GM12865 (cell line): ENCODE measurements at places on chromosomes 6 and 20.

- DNase-seq: peak; percentile 57
Observed at GRCh38 chr6:137975188-137975940, 108.3 kb downstream of the TNFAIP3 start.

GRCh38 chr20:33971147-33971975 lies 22.4 kb upstream of the RALY start:
- DNase-seq: no peak

DNA sequence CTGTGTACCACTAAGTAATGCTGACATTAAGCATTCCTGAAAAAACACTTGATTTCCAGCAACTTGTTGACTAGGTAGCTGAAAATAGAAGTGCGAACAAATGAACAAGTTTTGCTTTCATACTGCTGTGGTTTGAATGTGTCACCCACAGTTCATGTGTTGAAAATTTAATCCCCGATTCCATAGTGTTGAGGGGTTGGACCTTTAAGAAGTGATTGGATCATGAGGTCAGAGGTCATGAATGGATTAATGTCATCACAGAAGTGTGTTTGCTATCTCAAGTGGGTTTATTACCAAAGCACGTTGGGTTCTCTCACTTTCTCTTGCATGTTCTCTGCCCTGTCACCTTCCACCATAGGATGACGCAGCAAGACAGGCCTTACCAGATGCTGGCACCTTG lies 568.5 kb downstream of the UTRN start:
- DNase-seq: no peak

GRCh38 chr20:56002908-56003800 lies 2.2 kb downstream of the CBLN4 start:
- DNase-seq: no peak

GRCh38 chr6:124479991-124480430 lies 482.2 kb upstream of the RNF217 start:
- DNase-seq: no peak

DNA sequence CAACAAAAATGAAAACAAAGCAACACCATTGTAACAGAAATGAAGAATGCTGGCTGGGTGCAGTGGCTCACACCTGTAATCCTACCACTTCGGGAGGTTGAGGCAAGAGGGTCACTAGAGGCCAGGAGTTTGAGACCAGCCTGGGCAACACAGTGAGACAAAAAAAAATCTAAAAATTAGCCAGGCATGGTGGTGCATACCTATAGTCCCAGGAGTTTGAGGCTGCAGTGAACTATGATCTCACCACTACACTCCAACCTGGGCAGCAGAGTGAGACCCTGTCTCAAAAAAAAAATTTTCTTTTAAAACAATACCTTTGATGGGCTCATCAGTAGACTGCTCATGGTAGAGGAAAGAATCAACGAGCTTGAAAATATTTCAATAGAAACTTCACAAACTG lies 18.5 kb downstream of the NINL start:
- DNase-seq: no peak

DNA sequence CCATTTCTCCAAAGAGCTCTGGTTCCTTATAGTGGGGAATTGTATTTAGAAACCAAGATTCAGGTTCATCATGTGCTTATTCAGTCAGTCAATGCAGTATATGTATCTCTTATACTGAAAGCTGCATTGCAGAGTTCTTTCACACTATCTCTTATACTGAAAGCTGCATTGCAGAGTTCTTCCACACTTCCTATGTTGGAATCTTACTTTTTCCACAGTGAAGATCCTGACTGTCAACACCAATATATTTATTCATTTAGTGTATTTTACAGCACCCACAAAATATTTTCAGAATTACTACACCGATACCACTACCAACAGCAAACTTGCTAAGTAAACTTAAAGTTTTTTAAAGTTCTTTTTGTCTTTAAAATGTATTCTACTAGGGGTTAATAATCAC lies 349.3 kb upstream of the MMS22L start:
- no peak for DNase-seq

- no peak for DNase-seq
Observed at GRCh38 chr6:146146836-146147235, 118.0 kb downstream of the GRM1 start.

DNA sequence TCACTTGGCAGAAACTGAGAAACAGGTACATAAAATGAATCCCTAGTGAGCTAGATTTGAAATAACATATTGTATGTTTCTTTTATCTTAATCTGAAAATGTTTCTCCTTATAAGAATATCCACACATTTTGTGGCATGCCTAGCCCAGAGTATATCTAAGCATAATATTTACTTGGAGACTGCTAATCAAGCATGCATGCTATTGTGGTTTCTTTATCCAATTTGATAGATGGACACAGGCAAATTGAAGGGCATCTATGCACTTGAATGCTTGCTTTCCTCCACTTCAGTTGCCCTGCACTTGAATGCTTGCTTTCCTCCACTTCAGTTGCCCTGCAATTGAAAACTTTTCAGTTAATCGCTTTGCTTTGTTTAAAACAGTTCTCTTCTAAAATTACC lies 729.8 kb downstream of the TBC1D32 start:
- no peak for DNase-seq

DNA sequence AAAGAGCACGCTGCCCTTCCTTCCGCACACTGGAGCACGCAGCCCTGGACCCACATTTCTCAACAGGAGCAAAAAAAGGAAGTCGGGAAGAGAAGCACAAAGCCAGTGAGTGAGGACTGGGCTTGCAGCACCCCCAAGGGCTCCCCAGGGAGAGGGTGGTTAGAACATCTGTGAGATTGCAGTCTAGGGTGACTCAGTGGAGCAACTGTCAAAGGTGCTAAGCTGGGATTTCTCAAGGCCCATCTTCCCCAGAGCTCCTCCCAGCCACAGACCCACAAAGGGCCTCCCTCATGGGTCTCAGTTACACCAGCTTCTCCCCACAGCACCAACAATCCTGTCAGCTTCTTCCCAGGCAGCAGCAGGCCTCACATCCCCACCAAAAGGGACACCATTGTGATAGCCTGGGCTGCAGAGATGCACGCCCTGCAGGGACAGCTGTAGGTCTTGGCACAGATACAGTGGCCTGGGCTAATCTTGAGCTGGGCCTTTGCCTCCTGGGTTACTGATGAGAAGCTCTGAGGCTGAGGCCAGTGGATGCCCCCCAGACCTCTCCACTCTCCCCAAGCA lies 39.6 kb upstream of the CD93 start:
- DNase-seq: peak; percentile 52

- DNase-seq: peak; percentile 29
Observed at GRCh38 chr6:149963212-149963461, 606 bp upstream of the ULBP1 start.

- no peak for DNase-seq
Observed at GRCh38 chr6:34146801-34147592, 1.1 kb upstream of the GRM4 start.

DNA sequence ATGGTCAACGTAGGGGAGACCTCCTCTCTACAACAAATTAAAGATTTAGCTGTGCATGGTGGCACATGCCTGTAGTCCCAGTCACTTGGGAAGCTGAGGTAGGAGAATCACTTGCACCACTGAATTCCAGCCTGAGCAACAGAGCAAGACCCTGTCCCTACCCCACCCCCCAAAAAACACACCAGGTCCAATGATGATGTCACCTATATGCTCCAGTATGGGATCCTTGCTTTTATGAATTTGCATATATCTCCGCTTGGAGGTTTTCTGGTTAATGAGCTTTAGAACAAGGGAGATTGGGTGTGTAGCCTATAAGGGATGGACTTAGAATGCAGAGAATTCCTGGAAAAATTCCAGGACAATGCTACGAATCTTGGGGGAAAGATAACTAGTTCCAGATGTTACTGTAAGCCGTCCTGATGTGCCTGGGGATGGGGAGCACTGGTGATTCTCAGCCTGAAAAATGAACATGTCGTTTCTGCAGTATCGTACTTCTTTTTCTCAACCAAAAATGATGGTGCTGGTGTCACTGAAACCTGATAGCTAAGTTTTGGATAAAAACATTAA lies 61.1 kb downstream of the ZBTB2 start:
- DNase-seq: no peak

DNA sequence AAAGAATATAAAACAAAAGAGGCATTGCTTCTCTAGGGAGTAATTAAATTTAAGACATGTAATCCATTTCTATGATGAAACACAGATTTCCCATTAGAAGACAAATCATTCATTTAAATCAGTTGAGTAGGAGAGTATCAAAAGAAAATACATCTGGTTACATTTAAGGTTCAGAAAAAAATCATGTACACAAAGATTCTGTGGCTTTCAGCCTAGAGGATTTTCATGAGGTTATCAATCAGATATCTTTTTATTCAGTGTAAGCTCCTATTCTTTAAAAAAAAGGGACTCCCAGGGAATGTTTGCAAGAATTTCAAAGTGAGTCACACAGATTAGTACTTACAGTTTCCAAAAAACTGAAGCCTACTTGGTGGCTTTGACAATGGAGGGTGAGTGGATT lies 24.9 kb downstream of the COL21A1 start:
- DNase-seq: no peak

DNA sequence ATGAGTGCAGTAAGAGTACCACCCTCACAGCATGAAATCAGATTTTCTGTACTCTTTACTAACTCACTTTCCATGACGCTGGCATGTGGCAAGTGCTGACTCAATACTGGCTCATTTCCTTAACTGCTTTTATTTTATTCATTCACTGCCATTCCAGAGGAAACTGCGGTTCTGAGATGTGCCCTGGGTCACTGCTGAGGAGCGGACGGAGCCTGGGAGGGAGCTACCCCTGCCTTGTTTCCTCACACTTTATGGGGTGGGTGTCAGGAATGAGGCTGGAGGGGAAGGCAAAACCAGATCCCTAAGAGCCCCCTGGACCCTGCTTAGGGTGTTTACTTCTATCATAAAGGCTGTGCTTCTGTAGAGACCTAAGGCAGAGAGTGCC lies 14.4 kb downstream of the NT5E start:
- no peak for DNase-seq

DNA sequence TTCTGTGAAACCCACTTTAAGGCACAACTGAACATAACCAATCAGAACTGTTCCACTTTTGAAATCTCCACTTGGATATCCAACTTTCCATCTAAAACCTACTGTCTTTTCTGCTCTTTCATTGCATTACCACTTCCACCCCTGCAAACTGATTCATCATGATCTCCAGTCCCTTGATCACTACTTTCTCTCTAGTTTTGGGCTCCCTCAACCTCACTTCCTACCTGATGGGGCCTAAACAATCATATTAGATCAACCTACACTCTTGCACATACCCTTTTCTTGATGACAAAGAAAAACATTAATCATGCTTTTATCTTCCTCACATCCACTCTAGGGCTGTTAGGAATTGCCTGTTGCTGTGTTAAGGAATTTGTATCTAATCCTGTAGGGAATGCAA lies 137.6 kb downstream of the PDSS2 start:
- DNase-seq: no peak

DNA sequence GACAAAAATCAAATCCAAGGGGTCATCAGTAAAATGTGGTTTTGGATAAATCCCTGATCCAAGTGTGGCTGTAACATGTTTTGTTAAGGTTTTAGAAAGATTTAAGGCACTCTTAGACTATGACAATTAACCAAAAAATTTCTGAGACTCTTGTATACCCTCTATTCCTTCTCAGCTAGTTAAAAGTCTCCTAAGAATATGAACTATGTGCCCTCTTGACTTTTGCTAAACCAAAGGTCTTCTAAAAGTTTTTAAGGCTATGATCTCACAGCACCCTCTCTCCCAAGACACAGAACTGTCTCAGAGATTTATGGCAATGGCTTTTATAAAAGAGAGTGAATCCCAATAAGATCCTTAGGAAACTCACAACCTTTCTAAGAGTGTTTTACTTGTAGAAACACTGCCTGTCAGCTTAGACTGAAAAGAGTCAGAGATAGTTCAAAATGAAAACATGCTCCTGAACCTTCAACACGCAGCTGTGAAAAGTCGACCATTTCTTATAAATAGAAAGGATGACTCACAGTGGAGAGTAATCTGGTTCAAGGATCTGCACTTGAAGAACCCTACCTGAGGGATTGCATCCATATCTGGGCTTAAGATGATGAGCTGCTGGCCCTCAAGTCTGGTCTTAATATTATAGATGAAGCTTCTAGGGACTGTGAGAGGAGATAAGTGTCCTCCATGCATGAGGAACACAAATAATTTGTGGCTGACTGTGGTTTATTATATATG lies 388.4 kb upstream of the GJE1 start:
- peak; percentile 4 for DNase-seq

DNA sequence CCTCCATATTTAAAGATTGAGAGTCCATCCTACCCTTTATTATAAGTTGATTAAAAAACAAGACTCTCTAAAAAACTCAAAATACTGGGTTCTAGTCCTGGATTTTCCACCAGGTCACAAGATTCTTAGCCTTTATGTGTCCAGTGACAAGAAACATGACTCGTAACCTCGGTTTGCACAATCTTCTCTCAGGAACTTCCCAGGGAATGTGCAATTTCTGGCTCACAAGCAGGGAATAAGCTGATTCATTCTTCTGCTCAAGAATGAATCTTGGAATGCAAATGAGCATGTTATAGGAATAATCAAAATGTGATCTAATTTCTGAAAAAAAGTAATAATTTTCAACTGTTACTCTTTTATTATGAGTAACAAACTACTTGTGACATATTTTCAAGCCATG lies 45.1 kb downstream of the OGFRL1 start:
- DNase-seq: no peak

DNA sequence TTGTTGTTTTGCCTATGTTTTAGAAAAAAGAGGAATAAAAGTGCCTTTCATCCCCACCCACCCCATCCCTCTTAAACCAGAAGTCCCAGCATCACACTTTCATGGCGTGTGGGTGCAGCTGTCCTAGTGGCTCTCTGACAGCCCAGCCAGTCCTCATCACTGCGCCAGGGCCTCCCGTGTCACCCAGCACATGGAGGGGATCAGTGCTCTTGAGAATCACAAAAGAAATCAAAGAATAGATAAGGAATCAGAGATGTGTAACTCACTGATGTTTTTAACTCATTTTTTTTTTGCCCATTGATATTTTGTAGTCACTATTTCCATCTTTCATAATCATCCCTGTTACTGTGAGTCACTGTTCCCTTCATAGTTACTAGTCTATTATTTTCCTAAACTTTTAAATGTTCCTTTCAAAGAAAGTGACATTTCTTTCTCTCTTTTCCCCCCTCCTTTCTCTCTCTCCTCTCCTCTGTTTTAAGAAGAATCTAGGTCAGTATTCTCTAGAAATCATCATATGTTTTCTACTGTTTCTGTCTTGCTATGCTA lies 78.6 kb downstream of the AIG1 start:
- DNase-seq: no peak

- no peak for DNase-seq
Observed at GRCh38 chr6:136487759-136488425, 62.3 kb downstream of the MAP7 start.

- no peak for DNase-seq
Observed at GRCh38 chr20:36447101-36447500, 94.2 kb upstream of the MYL9 start.

DNA sequence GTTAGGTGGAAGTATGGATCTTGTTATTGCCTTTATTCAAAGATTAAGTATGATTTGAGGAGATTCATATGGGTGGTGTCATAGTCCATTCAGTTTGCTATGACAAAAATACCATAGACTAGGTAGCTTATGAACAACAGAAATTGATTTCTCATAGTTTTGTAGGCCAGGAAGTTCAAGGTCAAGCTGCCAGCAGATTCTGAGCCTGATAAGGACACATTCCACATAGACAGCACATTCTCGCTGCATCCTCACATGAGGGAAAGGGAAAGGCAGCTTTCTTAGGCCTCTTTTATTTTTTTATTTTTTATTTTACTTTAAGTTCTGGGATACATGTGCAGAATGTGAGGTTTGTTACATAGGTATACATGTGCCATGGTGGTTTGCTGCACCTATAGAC lies 27.7 kb downstream of the ME1 start:
- DNase-seq: no peak
